ENCODE measurements at places on chromosomes 7 and 10.

DNA sequence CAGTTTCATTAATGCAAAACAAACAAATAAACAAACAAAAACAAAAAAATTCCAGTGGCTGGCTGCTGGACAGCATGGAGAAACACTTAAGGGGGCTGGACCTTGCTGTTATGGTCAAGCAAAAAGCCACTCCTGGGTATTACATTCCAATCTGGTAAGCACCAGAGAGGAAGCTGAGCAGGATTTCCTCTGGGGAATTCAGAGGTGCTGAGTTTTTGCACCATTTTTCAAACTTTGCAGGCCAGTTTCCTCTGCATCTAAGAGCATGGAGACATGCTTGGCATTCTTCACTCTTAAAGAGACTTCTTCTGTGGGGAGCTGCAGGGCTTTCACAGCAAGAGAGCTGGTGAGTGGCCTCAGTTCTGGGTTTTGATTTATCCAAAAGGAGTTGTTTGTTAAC is 84.5 kb downstream of the FZD1 start:
- DNase-seq: no peak

DNA sequence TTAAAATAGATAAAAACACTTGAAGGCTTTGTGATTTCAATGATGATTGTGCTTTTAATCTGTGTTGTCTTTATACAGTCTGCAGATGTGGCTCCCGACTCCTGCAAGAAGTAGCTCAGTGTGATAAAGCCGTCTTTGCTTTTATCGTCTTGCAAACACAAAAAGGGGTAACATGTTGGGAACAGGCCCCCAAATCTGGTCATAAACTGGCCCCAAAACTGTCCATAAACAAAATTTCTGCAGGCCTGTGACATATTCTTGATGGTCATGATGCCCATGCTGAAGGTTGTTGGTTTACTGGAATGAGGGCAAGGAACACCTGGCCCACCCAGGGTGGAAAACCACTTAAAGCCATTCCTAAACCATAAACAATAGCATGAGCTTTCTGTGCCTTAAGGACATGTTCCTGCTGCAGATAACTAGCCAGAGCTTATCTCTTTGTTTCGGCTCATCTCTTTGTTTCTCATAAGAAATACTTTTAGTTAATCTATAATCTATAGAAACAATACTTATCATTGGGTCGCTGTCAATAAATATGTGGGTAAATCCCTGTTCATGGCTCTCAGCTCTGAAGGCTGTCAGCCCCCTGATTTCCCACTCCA is 14.8 kb upstream of the ZNF485 start:
- DNase-seq: no peak

DNA sequence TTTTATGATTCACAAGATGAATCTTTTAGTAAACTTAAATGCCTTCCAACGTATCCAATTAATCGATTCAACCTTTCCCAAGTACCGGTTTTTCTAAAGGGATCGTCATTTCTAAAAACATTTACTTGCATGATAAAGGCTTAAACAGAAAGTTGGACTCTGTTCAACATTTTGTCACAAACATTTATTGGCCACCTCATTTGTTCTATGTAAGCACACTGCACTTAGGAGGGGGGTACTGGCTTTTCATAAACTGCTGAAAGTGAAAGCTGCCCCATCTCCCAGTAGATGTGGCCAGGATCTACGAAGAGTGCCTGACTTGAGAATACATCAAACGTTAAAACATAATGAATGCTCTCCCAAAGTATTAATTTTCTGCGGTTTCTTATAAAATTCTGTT is 37.3 kb upstream of the LAMB4 start:
- DNase-seq: no peak

DNA sequence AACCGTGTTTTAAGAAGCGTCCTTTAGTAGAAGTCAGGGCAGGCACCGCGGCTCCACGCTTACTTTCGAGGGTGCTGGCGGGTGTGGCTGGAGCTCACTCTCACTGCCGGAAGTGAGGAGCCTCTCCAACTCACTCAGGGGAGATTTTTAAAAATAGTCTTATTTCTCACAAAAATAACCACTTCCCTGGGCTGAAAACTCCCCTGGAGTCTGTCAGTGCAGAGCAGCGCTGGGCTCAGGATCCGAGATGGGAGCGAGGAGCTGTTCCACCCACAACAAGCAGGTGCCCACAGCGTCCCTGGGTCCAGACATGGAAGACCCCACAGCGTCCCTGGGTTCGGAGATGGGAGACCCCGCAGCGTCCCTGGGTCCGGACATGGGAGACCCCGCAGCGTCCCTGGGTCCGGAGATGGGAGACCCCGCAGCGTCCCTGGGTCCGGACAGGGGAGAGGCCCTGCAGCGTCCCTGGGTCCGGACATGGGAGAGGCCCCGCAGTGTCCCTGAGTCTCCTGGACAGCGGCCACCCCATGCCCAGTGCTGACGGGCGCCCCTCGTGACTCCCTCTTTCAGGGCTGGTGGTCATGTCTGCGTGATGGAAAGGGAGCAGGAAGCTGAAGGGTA is 51.2 kb downstream of the VIPR2 start:
- peak; percentile 3 for DNase-seq

DNA sequence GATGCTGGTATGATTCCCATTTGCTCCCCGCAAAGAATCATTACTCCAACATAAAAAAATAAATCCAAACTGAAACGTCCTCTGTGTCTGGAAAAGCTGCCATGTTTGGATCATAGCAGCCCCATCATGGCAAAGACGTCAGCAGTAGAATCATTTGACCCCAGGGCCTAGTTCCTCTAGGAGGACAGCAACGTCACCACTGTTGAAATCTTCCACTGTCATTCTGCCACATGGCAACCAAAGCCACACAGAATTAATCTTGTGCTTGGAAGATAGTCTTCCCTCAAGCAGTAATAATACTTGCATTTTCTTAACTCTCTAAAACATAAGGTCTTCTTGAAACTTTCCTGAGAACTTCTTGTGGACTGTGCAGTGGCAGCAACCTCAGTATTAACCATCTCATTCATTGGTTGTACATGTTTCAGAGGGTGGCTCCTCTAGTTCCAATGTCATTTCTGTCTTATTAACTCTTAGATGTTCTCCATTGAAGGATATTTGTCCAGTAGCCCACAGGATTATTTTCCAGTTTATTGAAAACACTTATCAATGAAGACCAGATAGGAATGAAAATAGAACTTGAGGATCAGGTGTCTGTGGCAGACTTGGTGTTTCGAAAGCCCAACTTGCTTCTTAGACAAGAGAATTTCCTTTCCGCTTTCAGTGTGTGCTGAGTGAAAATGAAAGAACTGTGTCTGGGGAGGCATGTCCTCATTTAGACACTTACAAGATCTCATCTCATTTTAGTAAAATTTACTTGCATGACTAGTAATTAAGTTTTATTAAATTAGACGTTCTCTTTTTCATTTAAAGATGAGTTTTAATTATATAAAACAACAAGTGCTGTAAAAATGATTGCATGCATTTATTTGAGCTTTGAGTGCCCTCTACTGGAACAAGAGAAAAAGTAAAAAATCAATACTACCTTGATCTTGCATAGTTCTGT is 28.9 kb upstream of the INHBA start:
- DNase-seq: no peak

DNA sequence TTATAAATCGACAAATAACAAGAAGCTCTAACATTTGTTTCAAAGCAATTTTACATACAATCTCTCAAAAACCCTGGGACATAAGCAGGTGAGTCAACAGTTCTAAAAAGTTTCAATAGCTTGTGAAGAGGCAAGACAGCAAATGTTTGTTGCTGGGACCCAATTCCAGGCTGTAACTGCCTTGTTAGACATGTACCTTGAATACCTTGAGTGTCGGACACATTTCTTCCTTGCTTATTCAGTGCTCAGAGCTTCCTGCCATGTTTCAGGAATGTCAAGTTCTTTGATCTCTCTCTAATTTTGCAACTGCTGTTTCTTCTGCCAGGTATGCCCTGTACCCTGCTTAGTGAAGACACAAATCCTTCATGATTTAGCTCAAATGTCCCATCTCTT is 5.1 kb downstream of the CH25H start:
- no peak for DNase-seq

DNA sequence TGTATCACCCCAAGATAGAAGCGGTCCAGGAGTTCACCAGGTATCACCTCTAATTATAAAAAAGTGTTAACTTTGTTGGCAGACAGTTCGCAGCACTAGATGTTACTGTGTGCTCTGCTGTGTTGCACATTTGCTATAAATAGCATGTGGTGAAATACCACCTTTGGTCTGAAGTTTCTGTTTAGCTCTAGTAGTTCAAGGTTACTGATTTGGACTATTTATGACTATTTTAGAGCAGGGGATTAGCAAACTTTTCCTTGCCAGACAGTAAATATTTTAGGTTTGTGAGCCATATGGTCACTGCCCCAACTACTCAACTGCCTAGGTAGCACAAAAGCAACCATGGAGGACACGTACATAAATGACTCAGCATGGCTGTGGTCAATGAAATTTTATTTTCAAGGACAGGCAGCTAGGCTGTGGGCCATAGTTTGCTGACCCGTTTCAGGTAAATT is 16.5 kb downstream of the DENND10 start:
- DNase-seq: no peak

DNA sequence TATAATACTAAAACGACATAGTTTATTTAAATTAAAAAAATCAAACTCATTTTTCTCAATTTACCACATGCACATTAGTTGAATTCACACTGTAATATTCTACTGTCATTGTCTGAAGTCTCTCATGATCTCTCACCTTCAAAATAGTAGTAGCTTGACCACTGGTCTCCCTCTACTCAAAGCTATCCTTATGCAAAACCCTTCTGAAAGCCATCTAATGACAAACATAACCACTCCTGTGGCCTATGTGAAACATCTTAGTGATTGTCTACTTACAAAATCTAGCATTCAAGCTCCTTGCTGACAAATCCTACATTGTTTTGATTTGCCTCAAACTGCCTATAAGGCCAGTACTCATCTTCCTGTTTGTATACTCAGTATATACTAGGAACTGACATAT is 606.0 kb upstream of the GHITM start:
- no peak for DNase-seq

DNA sequence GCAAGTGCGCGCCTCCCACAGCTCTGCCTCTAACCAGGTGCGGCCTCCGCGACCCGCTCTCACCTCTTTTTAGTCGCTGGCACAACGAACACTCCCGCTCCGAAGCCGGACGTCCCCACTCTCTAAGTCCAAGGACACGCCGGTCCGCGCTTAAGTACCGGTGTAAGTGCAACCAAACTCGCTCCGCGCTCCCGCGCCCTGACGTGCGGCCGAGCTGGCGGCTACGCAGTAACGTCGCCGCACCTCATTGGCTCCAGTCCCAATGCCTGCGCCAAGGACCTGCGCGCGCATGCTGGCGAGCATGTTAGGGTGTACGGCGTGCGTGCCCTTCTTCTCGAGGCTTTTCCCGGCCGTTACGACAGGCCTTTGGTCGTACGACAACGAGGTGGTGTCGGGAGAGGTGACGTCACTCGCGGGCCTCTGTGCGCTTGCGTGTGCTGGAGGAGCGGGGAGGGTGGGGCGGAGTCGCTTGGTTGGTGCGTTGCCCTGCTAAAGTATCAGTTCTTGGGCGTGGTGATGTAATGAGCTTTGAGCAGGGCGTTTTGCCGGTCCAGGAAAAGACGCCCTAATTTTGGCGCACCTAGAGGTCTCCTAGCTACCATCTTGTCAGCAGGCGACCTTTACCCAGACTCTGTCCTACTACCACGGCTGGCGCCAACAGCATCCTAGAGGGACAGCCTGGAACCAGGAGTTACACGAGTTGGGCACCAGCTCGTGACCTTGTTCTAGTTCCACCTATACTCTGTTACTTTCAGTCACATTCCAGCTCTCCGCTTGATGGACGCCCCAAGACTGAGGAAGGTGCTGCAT is at the start of gene CYCS:
Gene CYCS, minus strand, starts transcription at position 124 of the 810 bp plus-strand sequence. CDS start 1,141 bp downstream, outside the sequence.
- peak; percentile 98 for DNase-seq

- DNase-seq: no peak
Measured at GRCh38 chr10:70106958-70107791, 25.4 kb downstream of the AIFM2 start.
